Right ventricle myocardium inferior (tissue), 1 donor: ENCODE measurements at places on chromosomes 13 and 19. TPM values are rescaled to one million over a fixed set of nuclear protein-coding genes. Genes with fewer than 3 reads are reported as not detected.
A peak's percentile ranks its signal among the peaks of the same experiment; 100 is the strongest.

DNA sequence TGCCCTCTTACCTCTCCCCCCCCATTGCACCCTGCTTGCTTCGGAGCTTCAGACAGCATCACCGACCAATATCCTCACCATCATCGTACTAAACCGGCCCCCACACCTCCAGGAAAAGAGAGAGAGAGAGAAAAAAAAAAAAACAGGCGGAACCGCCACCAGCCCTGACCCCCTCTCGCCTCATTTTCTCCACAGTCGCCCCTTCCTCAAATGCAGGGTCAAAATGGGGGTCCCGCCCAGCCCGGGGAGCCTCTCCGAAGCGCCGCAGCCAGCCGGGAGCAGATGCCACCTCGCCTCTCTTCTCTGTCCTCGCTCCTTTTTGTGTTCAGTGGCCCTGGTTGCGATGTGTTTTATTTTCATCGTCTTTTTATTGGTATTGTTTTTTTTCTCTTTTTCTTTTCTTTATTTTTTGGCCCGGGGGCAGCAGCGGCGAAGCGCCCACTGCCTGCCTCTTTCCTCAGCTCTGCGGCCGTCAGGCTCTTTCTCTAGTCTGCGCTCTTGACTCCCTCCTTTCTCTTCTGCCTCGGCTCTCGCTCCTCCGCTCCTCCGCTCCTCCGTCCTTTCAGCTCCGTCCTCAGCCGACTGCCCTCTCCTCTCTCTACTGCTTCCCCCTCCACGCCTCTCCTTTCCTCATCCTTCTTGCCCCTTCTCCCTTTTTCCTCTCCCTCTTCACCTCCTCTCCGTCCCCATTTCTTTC, 41.4 kb downstream of the DEDD2 start:
- no peak for DNase-seq

Gene PSG6
- not detected for total RNA-seq

Gene SEMA6B
- total RNA-seq: 16.7 TPM

DNA sequence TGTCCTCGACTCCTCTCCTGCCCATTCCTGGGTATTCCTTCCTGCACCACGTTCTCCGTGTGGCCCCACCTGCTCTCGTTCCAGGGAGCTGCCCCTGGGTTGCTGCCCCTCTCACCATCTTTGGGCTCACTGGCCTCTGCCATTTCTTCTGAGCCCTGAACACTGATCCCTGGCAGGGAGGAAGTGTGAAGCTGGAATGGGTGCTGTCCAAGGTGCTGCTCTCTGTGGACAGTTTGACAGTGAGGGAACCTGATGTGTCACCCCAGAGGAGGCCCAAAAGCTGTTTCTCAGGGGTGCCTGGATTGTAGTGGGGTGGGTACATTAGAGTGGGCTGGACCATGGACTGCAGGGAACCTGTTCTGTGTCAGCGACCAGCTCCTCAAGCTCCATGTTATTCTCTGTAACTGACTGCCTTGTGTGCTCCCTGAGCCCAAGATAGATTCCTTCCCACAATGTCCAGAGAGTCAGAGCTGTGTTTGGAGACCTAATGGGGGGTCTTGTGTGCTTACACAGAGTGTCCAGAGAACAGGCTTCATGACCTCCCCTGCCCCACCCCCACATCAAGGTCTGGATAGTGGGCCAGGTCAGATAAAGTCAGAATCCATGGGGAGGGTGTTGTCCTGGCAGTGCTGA, 7.2 kb upstream of the CEACAM8 start:
- peak; percentile 27 for DNase-seq

GRCh38 chr19:39543477-39543857, 3.5 kb upstream of the EID2 start:
- no peak for DNase-seq

- DNase-seq: no peak
Observed at GRCh38 chr13:91165758-91166157, 181.7 kb upstream of the MIR17HG start.

DNA sequence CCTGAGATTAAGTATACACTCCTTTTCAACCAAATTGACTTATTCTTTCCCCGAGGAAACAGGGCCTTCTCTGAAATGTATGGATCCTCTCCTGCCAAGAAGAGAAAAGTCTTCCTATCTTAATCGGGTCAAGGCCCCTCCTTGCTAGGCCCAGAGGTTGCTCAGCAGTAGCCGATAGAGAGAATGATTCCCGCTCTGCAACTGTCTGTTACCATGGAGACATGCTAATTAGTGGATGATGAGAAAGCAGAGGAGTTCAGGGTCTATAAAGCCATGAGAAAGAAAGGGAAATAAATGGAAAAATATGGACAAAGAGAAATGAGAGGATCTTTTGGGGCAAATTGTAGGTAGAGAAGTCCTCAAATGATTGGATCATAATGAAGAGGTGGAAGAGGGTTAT, 103.5 kb downstream of the POU4F1 start:
- DNase-seq: no peak

- peak; percentile 65 for DNase-seq
Observed at GRCh38 chr13:36998624-36999041, 507 bp downstream of the ALG5 start.

Gene SOX1
- not detected for total RNA-seq

- no peak for DNase-seq
Observed at GRCh38 chr13:75790198-75790970, 154.3 kb downstream of the LMO7 start.

Gene RNF225
- not detected for total RNA-seq

Gene FGF22
- total RNA-seq: not detected

Gene OR1M1
- not detected for total RNA-seq

Gene C5AR2
- total RNA-seq: 0.95 TPM

DNA sequence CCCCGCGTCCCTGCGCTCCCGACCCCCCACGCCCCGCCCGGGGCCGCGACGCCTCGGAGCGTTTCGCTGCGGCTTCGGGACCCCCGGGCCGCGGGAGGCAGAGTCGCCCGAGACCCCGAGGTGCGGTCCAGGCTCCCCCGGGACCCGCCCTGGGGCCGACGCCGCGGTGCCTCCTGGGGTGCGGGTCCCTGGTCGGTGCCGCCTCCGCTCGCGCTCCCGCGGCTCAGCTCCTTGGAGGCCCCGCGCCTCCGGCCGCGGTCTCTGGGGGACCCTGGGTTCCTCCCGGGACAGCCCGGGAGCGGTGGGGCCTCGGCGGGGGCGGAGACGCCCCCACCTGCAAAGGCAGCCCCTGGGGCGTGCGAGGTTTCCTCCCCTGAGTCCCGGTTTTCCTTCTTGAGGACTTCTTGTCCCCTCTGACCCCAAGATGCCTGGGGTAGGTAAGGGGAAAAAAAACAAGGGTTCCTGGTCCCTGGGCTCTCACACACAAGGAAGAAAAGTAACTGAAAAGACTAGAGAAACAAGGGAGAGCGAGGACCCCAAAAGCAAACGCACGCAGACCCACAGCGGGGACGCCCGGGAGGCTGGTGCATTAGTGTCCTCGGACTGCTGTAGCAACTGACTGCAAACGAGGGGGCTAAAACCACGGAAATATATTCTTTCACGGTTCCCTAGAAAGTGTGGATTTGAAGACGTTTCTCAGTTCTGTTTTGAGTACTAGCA, 740 bp downstream of the ZNF555 start:
- DNase-seq: peak; percentile 68

GRCh38 chr19:27962264-27962663, 1250.7 kb downstream of the UQCRFS1 start:
- DNase-seq: no peak

Gene CEACAM4
- total RNA-seq: 0.32 TPM

DNA sequence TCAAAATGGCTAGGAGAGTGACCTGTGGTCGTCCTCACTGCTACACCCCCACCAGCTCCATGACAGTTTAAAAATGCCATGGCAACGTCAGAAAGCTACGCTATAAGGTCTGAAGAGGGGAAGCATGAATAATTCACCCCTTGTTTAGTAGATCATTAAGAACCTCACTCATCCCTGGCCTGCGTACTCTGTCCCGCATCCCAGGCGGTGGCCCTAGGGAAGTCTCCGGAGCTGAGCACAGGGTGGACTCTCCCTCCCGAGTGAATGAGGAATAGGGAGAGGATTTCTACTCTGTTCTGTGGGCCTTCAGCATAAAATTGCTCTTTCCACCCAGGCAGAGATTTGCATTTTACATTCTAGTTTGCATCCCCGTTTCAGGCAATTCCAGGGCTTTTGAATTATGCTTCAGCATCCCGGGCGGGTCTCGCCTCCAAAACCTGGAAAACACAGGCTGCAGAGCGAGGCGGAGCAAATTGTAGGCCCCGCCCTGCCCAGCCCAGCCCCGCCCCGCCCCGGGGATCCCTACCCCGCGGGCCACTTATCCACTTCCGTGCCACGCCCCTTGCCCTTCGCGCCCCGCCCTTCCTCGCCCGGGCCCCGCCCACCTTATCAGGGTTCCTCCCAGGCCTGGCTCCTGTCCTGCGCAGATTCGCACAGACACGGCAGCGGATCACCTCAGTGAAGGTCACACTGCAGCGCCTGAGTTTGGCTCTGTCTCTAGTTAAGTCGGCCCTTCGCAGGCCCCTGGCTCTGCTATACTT, 7.5 kb upstream of the ZNF525 start:
- no peak for DNase-seq

DNA sequence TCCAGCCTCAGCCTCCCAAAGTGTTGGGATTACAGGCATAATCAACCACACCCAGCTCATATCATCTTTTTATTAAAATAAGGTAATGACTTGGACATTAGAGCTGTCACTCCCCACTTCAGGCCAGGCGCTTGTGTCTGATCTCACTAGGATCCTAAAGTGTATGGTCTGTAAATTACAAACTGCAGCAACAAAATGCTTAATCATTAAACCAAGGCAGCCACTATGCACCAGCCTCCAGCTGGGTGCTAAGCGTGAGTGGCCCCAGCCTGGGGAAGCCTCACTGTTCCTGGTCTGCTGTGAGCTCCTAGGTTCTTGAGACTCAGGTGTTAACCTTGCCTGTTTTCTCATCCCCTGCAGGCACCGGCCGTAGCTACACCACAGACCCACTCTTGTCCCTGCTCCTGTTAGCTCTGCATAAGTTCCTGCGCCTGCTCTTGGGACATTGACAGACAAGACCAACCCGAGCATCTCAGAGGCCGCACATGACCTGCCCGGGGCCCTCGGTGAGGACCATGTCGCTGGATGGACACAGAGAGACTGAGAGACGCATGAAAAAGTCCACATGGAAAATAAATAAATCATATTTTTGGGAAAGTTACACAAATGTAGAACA, 37.8 kb downstream of the VSTM2B start:
- no peak for DNase-seq

- DNase-seq: no peak
Observed at GRCh38 chr19:10418235-10418484, 2.2 kb upstream of the PDE4A start.

GRCh38 chr13:110872034-110872767, 42.7 kb downstream of the ANKRD10 start:
- no peak for DNase-seq

DNA sequence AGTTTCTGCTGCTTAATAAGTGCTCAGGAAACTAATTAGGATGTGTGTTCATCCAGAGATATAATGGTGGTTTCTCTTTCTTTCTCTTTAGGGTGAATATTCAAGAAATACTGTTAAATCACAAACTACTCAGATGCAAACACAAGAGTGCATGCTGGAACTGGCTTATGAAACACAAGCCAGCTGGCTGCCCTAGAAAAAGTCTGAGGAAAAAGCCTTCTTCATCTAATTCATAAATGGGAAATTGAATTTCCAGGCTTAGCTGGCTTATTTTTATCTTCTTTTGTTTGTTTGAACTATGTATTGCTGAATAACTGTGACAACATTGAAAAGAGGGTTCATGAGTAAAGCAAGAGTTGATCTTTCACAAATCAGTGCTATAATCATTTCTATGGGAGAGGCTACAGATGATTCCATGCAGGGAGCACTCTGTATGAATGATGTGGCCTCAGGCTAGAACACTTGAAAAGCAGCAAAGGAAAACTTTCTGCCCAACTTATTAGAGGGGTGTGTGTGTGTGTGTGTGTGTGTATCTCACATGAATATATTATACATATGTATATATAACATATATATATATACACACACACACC, 69.8 kb upstream of the SCEL start:
- DNase-seq: no peak

Gene COX7A1
- 3,337 TPM for total RNA-seq
